HFF-Myc (cell line): ENCODE measurements at places on chromosomes 5 and 9.

- no peak for DNase-seq
These were observed 1.3 kb downstream of the SLC9A3 start for GRCh38 chr5:522899-523440.

DNA sequence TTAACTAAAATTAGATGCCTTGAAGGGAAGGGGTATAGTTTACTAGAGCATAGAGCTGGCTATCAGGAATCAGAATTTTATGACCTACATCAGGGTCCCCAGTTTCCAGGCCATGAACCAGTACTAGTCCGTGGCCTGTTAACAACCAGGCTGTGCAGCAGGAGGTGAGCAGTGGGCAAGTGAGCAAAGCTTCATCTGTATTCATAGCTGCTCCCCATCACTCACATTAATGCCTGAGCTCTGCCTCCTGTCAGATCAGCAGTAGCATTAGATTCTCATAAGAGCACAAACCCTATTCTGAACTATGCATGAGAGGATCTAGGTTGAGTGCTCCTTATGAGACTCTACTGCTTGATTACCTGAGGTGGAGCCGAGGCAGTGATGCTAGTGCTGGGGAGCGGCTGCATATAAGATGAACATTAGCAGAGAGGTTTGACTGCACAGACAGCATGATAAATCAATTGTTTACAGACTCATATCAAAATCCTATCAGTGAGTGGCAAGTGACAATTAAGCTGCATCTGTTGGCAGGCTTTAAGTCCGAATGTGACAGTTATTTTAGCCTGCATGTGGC, 44.6 kb downstream of the TAF11L14 start:
- no peak for DNase-seq

- no peak for DNase-seq
These were observed 5.0 kb downstream of the KCNIP1 start for GRCh38 chr5:170508660-170509347.

DNA sequence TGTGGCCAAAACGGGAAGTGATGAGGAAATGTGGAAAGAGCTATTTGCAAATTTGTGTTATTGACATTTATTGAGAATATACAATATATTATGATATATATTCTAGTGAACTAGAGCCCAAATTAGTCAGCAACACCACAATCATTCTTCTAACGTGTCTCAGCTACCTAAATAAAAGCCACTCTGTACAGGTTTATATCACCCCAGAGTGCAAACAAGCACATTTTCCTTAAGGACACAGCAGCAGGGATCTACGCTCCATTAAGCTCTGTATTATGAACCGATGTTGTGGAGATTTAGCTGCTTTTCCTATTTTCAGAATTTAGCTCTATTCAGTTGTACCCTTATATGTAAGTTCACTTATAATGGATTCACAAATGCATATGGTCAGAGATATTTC, 77.9 kb downstream of the CDH18 start:
- no peak for DNase-seq

DNA sequence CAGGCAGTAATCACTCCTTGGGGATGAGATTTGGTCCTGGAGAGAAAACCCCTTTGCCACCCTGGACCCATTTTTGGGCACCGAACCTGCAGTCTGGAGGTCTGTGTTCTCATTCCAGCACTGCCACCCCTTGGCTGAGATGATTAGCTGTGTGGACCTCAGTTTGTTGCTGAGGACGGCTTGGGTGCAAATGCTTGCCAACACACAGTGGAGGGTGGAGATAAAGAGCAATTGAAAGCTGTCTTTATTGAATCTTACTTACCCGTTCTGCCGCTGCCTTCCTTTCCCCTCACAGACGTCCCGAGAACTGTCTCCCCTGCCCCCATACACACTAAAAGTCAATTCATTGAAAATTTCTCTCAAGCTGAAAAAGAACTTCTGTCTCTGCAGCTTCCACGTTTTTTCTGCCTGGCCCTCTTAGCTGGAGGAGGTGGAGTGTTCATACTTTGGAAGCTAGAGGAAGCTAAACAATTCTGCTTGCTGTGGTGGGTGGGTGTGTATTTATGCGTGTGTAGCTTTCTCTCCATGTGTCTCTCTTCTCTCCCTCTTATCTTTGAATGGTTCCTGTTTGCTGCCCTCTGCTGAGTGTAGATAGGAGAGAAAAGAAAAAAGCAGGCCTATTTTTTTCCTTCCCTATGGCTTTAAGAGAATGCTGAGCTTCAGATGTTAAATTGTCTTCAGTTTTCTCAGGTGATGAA, 6.6 kb downstream of the GALNT10 start:
- DNase-seq: no peak

GRCh38 chr5:160390787-160391696, 8.8 kb downstream of the FAM200C start:
- DNase-seq: no peak

DNA sequence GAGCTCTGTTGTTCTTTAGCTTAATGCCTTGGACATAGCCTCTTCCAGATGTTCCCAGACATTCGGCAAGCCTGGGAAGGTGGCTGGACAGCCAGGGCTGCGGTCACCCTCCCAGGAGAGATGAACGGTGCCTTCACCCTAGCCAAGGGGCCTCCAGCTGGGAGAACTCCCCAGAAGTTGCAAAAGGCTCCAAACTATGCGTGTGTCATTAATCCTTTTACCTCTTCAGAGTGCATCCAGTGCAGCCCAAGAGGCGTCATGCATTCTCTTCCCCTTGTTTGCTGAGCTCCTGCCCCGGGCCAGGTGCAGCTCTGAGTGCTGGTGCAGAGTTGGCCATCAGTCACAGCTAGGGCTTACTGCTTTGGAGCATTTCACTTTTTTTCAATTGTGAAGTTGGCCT, 22.8 kb downstream of the HMCN2 start:
- no peak for DNase-seq

- DNase-seq: no peak
These were observed 98.7 kb upstream of the CACNA1B start for GRCh38 chr9:137778914-137779313.

GRCh38 chr9:15086778-15087324, 176.6 kb upstream of the FREM1 start:
- peak; percentile 93 for DNase-seq

DNA sequence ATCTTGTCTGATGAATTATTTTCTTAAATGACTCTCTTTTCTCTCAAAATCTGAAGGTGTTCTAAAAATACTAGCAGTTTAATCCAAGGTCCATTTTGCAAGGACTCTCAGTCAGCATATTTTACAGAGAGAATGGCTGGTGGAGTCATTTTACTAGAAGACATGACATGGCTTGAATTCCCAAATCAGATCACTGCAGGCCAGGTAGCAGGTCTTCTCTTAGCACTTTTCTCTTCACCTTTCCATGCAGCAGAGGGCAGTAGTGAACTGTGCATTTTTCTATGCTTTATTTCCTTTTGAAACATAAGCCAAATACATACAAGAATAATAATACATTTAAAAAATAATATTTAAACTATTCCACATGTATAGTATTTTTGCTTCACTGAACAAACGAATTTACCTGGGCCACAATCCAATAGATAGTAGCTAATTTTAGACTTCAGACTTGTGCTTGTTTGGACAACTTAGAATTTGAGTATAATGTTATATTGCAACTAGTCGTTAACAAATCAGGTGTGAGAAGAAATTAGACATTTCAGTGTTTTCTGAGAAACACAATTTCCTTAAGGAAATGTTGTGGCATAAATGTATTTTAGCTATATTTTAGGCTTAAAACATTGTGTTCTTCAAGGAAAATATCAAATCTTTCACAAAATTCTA, 289.4 kb upstream of the DAB2 start:
- no peak for DNase-seq
